ENCODE measurements at places on chromosomes 16 and 17.

DNA sequence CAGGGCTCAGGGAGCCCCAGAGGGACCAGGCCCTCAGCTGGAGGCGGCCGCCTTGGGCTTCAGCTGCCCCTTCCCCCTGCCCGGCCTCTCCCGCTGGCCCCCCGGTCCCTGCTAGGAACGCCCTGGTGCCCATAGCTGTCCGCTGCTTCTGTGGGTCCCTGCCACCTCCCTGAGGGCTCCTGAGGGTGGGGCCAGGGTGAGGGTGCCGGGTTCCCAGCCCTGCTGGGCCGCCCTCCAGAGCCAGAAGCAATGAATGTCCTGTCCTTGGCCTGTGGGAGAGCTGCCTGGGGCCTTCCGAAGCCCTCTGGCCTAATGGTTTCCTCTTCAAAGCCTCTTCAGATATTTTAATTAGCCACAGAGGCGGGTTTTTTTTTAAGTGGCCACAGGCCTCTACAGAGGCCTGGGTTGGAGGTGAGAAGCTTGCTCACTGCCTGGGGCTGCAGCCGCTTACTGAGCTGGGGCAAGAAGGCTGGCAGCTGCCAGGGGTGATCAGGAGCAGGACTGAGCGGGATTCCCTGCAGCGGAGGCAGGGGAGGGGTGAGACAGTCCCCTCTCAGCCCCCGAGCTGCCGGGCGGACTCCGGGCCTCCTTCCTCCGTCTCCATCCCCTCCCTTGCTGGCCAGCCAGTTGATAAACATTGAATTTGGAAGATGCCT lies 9.9 kb downstream of the CENPX start:
- DNase-seq: no peak

GRCh38 chr16:87671715-87672270 lies 69.5 kb downstream of the JPH3 start:
- DNase-seq: no peak

DNA sequence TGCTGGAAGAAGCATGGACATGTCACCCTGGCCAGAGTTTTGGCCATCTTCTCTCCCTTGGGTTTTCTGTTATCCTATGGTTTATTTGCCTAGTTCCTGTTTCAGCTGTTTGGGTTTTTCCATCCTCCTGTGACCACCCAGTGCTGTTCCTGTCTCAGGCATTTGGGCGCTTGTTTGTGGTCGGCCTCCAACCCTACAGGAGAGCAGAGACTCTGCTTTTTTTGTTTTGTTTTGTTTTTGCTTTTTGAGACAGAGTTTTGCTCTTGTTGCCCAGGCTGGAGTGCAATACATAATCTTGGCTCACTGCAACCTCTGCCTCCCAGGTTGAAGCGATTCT lies 3.3 kb upstream of the ZC3H7A start:
- DNase-seq: no peak

GRCh38 chr16:86059253-86060171 lies 160.6 kb downstream of the IRF8 start:
- DNase-seq: no peak

- DNase-seq: no peak
Measured at GRCh38 chr16:74020095-74020670, 276.4 kb upstream of the PSMD7 start.

DNA sequence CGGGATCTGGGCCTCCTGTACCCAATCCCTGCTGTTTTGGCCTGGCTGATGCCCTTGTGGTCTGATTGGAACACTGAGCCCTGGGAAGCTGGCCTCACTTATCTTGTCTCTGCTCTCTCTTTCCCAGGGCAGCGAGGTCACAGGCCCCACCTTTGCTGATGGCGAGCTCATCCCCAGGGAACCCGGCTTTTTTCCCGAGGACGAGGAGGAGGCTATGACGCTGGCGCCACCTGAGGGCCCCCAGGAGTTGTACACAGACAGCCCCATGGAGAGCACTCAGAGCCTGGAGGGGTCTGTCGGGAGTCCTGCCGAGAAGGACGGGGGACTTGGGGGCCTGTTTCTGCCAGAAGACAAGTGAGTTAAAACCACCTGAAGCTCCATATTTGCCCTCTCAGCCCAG lies 126.0 kb downstream of the RAB11FIP4 start:
- no peak for DNase-seq

- no peak for DNase-seq
Measured at GRCh38 chr16:16163571-16163970, 59.7 kb downstream of the ABCC6 start.

- DNase-seq: no peak
Measured at GRCh38 chr17:75087558-75088453, at the start of gene SLC16A5. SLC16A5 (plus strand) TSS chr17:75087954; CDS start chr17:75093637, 5,683 bp downstream.

DNA sequence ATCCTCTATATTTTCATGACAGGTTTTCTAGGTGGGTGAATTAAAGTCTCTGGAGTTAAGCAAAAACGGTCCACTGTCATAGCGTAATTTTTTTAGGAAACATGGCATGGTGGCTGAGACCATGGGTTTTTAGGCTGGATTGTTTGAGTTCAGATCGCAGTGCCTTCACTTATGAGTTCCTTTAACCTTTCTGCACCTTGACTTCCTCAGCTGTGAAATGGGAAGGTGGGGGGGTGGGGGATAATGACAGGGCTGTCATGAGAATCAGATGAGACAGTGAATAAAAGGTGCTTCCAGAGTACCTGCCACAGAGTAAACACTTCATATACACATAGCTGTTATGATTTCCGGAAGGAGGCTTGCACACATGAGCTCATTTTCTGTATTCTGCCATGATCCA lies 11.8 kb downstream of the PRCD start:
- DNase-seq: no peak

DNA sequence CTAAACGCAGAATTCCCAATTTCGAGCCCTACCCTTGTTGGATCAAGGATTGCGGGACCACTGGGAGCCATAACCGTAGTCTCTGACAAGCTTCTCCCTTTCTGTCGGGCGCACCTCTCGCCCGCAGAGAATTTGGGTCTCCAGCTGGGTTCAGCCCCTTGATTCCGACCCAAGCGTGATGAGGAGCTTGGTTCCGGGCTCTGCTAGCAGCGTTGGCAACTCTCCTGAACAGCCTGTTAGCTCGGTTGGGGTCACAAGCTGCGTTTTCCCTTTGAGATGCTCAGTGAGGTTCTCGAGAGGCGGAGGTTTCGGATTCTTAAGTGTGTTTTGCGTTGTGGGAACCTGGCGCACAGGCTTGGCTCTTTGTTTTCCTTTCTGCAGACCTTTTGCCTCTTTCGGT lies 655 bp downstream of the ATXN1L start:
- no peak for DNase-seq

DNA sequence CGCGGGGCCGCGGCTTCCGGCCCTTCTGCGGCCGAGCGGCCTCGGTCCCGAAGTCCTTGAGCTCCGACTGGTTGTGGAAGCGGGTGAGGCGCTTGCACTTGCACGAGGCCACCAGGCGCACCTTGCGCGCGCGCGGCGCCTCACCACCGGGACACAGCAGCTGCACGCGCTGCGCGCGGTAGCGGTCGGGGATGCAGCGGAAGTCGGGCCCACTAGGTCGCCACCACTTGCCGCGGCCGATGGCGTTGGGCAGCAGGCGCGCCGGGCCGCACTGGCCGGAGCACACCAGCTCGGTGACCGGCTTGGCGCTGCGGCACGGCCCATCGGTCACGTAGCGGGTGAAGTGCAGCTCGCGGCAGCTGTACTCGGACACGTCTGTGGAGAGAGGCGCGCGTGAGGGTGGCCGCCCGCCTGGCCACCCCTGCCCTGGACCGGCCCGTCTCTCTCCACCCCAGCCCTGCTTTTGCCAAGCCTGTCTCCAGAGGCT lies 3.2 kb downstream of the SOST start:
- DNase-seq: no peak

DNA sequence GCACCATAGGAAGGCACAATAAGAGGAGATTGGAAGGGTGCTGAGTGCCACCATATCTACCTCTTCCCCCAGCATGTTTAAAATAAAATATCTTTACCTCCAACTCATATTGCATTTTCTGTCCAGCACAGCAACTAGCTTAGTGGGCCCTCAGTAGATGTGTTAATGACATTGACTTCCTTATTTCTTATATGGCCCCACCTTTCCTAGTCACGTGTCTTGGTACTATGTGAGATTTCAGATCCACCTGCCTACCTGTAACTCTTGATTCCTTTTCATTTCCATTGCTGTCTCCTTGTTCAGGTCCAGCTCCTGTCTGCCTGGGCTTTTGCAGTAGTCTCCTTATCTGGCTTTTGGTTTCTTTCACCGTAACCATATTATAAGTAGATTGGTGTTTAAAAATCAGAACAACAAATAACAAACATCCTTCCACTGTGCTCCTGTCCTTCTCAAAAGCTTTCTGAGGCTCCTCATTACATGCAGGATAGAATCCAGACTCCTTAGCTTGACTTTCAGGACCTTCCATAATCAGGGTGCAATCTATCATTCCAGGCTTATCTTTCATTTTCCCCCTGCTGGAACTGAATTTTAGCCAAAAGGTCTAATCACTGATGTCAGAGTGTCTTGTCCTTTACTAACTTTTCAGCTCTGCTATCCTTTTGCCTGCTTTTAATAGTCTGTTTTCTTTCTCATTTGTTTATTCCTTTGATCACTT lies 71.3 kb downstream of the FTO start:
- no peak for DNase-seq

- no peak for DNase-seq
Measured at GRCh38 chr17:3754458-3755334, 31.0 kb downstream of the HASPIN start.

DNA sequence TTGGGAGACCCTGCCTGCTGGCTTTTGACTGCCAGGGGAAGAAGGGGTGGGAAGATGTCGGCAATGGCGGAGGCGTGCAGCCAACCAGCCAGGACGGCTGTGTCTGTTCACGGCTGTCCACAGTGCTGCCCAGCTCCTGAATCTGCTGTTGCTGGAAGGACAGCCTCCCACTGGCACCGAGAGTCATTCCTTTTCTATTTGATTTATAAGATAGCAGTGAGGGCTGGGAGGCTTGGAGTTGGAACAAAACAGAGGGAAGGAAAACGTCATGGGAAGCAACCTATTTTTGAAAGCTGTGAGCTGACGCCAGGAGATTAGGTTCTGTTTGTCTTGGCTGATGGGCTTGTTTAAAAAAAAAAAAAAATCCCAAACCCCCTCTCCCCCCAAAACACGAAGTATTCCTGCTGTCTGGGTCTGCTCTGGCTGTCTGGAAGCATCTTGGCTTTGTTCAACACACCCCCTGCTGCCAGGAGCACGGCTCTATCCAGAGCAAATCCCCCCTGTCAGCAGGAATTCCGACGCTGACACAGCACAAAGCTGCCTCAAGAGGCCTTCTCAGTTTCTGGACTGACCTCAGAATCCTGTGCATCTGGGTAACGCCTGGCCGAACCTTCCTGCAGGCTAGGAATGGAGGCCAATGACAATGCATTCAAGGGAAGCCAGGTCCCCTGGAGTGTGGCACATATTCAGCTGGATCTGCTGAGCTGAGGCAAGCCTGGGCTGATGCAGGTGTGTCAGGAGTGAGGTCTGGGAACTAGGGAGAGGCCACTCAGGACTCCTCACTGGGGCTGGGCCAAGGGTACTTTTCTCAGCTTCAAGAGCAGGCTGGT lies 41.0 kb upstream of the SREBF1 start:
- peak; percentile 94 for DNase-seq

DNA sequence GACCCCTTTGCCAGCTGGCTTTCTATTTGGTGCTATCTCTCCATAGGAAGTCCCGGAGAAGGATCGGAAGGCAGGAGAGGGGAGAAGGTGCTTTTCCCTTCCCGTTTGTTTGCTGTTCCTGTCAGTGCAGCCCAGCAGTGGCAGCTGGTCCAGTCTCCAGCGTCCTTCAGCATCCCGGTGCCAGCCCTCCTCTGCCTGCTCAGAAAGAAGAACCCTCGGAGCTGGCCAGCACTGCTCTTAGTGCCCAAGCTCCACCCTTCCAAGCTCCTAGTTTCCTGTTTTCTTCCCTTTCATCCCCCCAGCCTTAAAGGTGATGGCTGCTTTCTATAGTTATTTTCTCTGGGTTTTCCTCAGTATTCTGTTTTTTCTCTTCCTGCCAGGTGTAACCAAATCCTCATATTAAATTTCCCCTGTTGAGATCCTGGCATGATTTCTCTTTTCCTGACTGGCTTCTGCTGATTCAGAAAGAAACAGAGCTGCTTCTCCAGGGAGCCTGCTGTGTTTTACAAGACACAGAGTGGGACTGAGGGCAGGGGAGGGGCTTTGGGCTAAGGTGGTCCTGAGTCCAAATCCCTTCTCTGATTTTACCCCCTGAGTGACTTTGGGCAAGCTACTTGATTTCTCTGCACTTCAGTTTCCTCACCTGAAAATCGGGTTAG lies 186.8 kb downstream of the COPRS start:
- no peak for DNase-seq

DNA sequence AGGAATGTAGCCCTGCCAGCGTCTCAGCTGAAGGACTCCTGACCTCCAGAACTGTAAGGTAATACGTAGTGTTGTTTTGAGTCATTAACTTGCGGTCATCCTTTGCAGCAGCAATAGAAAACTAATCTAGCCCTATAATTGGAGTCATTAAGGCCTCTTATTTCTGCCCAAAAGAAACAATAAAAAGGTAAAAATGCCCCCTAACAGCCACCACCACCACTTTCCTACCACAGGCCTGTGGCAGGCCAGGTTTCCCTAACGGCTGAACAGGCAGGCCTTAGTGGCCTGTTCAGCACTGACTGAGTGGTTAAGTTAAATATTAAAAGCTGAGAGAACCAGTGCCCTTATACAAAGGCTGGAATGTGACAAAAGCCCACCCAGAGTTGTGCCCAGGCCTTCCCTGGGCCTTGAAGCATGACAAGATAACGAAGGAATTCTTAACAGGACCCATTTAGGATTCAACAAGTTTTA lies 286.5 kb upstream of the ERCC4 start:
- DNase-seq: no peak

- no peak for DNase-seq
Measured at GRCh38 chr16:7271486-7271885, 61.2 kb upstream of the RBFOX1 start.

DNA sequence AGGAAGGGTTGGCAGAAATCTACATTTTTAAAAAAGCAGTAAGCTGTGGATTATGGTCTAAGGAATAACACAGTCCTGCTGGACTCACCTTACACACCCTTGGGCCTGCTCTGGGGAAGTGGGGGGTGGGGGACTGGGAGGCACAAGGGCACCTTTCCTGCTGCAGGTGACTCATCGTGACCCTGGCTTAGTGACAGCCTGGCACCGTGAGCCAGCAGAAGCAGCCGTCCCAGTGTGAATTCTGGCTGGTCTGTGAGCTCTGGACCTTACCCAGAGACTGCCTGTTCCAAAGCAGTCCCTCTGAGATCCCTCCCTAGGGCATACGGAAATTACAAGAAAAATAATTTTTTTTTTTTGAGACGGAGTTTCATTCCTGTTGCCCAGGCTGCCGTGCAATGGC lies 4.2 kb upstream of the CRK start:
- DNase-seq: peak; percentile 28

- DNase-seq: no peak
Measured at GRCh38 chr17:17055286-17056155, 13.3 kb downstream of the MPRIP start.

Measured in NCI-H446 treated with DMSO at 0.1 percent for 48 hours (cell line).